ENCODE measurements at places on chromosomes 1 and 21.
A peak's percentile ranks its signal among the peaks of the same experiment; 100 is the strongest.

DNA sequence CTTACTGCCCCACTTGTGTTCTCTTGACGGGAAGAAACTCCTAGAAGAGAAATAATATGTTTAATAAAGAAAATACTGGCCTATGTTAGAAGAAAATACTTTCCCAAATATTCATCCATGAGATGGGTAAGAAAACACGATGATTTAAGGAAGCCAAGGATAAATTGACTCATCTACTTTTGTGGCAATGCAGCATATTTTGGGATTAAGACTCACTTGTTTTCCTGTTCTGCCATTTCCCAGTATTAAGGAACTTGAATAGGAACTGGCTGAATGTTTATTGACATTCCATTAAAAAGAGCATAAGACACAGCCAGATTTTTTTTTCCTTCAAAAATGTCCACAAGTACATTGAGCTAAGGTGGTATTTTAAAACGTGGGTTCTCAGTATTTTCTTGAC is 10.9 kb upstream of the ADAMTS5 start:
- peak; percentile 87 for DNase-seq

- DNase-seq, result no peak
These were observed 179.5 kb downstream of the MRPL39 start for GRCh38 chr21:25427828-25428227.

- no peak for DNase-seq
These were observed 2.6 kb downstream of the NAXE start for GRCh38 chr1:156594190-156594589.

GRCh38 chr1:163038928-163039706 is 30.0 kb upstream of the RGS4 start:
- no peak for DNase-seq

DNA sequence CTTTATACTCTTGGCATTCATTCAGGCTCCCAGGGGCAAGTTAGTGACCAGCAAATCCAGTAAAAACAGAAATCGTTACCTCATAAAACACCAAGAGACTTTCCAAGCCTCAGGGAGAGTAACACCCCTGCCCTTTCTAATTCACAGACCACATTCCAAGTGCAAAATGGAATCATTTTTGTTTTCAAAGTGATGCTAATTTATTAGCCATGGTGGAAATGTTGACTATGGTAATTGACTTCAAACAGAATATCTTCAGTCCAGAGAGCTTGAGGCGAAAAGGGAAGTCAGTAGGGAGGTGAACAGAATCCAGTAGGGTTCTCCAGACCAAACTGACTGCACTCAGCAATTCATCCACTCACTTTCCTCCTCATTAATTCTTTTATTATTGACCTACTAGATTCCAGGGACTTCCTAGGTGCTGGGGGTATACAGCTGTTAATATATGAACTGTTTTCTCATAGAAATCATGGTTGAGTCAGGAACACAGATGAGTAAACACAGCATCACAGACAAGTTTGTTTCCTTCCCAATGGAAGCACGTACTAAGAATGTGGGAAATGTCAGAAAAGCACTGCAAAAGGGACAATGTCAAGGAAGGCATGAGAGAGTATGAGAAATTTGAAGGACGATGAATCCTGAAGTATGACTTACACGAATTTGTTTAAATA is 388.5 kb upstream of the C1orf87 start:
- no peak for DNase-seq

DNA sequence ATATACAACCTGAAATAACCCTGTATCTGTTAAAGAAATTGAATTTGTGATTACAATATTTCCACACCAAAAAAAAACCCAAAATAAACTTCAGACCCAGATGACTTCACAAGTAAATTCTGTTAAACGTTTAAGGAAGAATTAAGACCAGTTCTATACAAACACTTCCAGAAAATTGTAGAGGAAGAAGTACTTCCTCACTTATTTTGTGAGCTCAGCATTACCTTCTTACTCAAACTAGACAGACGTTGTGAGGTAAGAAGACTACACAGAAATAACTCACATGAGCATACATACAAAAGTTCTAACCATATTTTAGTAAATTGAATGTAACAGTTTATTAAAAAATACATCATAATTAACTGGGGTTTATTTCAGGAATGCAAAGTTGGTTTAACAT is 18.8 kb downstream of the RALGPS2 start:
- no peak for DNase-seq

DNA sequence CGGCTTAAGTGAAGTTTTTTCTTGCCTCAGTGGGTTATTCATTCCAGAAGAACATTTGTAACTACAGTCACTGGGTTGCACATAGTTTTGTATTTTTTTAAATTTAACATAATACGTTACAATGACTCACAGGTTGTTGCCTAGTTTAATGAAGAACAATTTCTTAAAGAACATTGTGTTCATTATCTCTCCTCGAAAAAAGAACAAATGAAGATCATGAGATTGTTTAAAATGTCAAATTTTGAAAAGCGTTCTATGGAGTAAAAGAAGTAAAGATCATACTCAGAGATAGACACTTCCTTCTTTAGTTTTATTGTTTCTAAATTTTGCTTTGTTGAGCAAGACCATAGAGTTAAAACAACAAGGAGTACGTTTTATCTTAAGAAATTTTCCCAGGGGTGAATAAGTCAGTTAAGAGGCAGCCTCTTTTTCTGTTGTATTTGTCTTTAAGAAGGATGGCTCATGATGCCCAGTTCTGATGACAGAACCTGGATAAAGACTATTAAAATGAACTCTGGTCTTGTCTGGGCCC is 10.5 kb upstream of the SLAMF1 start:
- no peak for DNase-seq

DNA sequence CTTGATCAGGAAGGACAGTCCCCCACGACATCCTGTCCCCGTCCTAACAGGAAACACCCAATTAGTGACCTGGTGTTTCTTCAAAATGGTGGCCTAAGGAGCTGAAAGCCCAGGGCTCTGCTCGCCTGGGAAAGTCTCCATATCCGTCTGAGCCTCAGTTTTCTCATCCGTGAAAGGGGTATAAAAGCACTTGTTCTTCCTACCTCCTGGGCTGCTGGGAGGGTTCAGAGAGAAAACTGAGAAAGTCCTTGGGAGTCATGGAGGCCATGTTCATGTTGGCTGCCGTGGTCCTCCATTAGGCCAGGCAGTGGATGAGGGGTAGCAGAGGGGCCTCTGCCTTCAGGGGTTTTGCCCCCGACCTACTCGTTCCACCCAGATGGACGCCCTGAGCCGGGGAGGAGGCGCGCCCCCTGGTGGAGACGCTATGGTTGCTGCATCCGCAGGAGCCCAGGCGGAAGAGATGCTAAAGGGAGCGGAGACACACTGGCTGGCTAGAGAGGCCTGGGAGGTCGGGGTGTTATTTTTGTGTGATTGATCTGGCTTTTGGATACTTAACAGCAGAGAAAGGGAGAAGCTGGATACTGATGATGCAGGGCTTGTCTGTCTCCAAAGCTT is 113.5 kb downstream of the PRDM2 start:
- DNase-seq, result peak; percentile 44

DNA sequence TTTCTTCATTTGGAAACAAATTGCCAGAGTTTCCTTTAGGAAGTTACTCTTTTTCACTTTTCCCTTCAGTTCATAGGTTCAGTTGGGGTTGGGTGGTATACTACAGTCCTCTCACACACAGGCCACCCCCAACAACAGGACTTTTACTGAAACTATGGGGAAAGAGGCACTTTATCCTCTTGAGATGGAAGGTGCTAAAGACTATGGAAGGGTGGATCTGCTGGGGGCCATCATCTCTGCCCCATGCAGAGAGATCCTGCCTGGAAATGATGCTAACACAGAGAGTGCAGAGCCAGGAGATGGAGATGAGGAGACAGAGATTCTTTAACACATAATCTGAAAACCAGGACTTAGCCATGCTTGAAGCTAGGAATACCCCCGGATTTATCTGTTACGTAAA is 24.3 kb downstream of the ILDR2 start:
- DNase-seq, result no peak

DNA sequence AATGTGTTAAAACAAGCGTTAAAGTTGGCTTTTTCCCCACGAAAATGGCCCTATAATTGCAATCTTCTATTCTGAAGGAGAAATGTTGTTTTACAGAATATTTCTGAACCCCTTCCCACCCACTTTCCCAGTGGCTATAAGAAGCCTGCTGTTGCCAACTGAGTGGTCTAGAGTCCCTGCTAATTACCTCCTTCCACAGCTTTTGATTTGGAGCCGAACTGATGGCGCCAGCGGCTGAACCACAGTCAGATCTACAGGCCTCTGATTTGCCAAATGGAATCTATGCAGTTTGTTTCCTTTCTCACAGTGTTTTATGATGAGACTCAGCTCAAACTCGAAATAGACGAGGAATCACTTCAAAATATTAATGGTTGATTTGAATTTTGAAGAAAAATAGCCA is 76.0 kb upstream of the C1orf105 start:
- no peak for DNase-seq

DNA sequence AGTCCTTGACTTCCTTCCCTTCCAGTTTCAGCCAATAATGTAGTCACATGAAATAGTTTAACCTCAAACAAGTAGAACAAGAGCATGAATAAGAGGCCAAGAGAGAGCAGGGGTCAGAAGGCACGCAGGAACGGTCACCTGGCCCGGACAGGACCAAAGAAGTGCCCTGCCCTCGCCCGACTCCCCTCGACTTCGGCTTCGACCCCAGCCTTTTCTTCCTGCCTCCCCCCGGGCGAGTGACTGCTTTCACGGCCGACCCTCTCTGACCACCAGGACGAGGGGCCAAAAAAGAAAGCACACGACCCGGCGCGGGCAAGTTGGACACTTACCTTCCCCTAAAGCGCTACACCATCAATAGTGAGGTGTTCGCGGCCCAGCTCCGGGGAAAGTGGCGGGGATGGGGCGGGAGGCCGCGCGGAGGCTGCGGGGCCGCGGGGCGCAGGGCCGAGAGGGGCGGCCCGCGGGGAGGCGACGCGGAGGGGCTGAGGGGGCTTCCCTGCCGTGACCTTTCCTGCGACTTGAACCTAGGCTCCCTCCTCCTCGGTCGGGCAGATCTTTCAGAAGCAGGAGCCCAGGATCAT is 519 bp downstream of the RERE start:
- no peak for DNase-seq

DNA sequence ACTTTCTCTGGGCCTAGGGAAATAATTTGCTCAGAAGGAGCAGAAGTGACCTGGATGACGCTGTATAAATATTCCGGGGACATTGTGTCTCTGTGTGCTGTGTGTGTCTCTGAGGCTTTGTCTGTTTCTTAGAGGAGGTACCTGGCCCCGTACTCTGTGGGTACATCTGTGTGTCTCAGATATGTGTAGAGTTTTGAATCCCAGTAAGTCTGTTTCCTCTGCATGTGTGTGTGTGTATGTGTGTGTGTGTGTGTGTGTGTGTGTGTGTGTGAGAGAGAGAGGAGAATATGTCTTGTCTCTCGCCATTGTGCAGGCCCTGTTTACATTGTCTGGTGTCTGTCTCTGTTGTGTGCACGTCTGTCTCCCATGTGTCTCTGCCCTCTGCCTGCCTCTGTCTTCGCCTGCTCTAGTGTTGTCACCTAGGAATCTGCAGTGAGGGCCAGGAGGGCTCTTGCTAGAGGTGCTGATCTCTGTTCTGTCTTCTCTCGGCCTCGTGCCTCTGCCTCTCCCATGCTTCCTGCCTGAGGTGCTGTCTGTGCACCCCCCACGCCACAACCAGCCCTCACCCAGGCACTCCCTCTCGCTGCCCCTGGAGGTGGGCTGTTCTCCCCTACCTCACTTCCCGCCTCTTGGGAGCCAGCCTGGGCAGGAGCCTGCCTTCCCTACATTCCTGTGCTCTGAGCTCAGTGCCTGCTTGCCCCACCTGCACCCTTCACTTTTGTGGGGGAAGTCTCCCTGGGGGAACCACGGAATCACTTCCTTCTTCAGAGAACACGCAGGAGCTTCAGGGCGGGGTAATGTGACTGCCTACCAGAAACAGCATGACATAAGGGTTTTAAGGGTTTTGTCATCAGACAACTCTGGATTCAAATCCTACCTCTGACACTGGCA is 5.9 kb downstream of the MAP7D1 start:
- no peak for DNase-seq

DNA sequence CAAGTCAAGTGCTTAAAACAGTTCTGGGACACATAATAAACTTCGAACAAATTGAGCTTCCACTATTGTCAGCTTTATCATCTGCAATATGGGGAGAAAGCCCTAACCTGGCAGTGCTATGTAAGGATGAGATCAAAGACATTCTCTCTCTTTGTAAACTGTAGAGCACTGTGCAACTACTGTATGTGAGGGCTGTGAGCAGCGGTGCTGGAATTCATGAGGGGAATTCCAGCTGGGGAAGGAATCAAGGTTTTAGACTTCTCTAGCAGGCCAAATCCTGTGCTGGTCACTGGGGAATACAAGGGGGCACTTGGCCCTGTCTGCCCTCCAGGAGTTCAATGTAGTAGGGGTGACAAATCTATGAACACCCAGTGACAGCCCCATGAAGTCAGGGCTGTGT is 9.3 kb downstream of the FAM151A start:
- DNase-seq, result no peak

- DNase-seq, result peak; percentile 48
These were observed 78.1 kb downstream of the PCBP3 start for GRCh38 chr21:45721671-45722070.

- no peak for DNase-seq
These were observed 14.0 kb upstream of the CTPS1 start for GRCh38 chr1:40965531-40965930.

Data from fibroblast of skin of scalp (primary cell).